ENCODE measurements at places on chromosomes 5 and 9.

DNA sequence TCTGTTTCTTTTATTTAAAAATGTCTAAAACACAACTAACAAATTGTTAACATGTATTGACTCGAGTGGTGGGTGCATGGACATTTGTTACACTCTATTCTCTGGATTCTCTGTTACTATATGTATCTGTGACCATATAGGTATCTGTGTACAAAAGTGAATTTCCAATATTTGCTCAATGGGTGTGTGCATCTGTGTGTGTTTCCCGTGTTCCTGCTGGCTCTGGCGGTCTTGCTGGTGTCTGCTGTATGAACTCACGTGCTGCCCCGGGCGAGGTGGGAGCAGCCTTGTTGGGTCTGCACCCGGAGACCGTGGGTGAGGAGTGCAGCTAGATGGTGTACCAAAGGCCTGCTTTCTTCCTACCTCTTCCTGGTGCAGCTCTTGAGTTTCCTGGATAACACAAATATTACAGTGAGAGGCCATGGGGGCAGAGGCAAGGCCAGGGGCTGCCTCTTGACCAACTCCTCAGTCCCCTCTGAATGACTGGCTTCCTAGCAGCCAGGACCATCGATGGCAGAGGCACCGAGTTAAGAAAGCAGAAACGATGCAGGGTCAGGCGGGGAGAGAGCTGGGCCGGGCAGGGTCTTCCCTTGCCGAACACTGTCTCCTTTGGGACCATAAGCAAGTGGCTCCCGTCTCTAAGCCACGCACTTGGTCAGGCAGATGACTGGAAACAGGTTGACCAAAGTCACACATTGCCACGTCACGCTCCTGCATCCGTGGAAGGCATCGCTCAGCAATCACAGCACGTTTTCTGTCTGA is 49.5 kb downstream of the LHX2 start:
- no peak for DNase-seq

- no peak for DNase-seq
Observed at GRCh38 chr9:95037789-95038521, 279.6 kb downstream of the FANCC start.

DNA sequence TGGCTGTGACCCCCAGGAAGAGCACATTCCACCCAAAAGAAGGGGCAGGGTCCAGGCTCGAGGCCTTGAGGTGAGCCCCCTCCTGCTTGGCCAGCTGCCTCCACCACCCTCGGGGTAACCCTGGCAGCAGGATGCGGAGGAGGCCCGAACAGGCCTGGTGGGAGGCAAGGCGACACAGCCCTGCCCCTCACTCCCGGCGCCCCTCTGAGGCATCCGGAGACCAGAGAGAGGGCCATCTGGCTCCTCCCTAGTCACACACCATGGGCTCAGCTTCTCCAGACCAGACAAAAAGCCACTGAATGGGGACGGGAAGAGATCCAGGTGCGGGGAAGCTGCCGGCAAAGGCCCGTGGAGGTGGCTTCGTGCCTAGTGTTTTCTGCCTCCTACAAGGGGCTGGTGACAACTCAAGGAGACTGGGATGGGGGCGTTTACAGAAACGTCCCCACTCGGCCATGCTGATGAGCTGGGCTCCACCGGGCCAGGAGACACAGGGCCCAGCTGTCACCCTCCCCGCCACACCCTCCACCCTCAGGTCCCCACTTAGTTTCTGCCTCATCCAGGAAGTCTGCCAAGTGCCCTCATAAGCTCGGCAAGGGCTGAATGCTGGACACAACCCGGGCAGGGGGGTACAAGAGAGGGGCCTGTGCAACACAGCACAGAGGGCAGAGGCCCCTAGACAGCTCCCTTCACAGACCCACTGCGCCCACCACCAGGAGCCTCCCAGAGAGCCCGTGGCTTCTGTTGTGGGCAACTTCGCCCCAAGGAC is 41.9 kb downstream of the NACC2 start:
- DNase-seq = no peak

GRCh38 chr9:114604989-114605388 is 6.1 kb upstream of the TMEM268 start:
- no peak for DNase-seq

DNA sequence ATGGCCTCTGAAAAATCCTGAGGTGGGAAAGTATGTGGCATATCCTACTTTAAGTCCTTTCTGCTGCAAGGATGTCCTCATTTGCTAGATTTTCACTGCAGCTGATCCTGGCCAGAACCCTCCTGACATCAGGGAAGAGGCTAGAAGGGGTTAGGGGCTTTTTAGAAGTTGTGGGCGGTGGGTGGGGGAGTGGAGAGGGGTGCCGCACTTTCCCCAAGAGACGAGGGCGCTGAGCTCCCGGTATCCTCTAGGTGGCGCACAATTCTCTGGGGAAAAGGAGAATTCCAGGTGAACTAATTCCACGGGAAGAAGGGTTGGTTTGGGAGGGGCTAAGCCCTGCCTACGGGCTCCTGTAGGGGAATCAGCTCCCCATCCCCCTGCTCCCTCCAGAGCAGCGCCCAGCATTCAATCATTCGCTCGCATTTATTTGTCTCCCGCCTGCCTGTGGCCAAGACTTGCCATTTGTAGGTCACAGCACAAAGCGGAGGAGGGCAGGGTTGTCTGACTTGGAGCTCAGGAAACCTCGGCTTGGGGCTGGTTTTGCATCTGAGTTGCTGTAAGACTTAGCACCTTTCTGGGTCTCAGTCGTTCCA is 42.9 kb upstream of the HAND1 start:
- DNase-seq = peak; percentile 6

DNA sequence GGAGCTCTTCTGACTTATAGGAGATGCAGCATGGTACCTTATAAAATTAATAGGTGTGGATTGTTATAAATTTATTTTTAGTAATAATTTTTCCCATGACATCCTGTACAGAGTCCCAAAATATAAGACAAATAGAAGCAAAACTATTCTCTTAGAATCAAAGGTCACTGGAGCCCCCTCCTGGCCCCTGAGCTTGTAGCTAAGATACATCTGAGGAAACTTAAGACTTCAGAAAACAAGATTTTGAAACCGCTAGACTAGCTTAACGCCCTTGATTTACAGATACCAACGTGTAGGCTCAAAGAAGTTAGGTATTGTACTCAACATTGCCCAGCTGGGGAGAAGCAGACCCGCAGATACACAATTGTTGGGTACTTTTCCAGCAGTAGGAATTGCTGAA is 45.7 kb upstream of the KCNN2 start:
- DNase-seq = no peak

- peak; percentile 84 for DNase-seq
Observed at GRCh38 chr5:10351199-10351905, 2.1 kb upstream of the MARCHF6 start.

GRCh38 chr9:75664597-75664996 is 225.9 kb upstream of the PCSK5 start:
- no peak for DNase-seq

DNA sequence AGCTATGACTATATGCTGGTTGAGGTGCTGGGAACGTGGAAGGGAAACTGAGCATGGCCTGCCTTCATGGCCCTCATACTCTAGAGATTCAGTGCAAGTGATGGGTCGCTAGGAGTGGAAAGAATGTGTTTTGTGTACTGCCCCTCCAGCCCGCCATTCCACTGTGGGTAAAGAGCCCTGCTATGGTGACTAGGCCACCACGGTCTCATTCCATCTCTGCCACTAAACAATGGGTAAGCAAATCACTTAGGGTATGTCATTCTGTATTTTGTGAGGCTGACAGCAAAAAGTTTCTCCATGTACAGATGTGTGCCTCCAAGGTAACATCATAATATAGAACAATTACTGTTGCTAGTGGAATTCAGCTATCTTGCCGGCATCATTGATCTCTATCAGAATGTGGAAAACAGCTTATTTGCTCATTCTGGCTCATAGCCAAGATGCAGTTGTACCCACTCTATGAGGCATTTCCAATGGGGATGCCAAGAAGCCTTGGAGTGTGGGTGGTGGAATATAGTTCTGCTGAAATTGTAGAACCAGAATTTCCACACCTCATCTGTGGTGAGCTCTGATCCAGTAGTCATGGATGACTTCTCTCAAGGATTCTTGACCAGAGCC is 12.5 kb downstream of the SMARCA2 start:
- no peak for DNase-seq

GRCh38 chr5:50623666-50624065 is 42.8 kb upstream of the PARP8 start:
- DNase-seq = no peak

DNA sequence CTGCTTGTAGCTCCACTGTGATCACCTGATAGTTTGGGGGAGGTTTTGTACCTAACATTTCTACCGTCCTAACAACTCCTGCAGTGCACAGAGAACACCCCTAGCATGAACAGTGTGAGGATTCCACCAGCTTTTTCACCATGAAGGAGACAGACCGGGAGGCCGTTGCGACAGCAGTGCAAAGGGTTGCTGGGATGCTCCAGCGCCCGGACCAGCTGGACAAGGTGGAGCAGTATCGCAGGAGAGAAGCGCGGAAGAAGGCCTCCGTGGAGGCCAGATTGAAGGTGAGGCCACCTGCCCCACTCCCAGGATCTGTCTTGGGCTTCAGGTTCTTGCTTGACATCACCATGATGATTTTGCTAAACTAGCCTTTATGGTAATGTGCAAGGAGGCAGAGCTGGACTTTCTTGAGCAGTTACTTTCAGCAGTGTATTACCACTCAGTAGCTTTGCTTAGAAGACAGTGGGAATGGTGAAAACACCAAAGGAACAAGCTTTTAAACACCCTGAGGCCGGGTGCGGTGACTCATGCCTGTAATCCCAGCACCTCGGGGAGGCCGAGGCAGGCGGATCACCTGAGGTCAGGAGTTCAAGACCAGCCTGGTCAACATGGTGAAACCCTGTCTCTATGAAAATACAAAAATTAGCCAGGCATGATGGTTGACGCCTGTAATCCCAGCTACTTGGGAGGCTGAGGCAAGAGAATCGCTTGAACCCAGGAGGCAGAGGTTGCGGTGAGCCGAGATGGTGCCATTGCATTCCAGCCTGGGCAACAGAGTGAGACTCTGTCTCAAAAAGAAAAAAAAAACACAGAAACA is 3.3 kb downstream of the EXOC3 start:
- no peak for DNase-seq

DNA sequence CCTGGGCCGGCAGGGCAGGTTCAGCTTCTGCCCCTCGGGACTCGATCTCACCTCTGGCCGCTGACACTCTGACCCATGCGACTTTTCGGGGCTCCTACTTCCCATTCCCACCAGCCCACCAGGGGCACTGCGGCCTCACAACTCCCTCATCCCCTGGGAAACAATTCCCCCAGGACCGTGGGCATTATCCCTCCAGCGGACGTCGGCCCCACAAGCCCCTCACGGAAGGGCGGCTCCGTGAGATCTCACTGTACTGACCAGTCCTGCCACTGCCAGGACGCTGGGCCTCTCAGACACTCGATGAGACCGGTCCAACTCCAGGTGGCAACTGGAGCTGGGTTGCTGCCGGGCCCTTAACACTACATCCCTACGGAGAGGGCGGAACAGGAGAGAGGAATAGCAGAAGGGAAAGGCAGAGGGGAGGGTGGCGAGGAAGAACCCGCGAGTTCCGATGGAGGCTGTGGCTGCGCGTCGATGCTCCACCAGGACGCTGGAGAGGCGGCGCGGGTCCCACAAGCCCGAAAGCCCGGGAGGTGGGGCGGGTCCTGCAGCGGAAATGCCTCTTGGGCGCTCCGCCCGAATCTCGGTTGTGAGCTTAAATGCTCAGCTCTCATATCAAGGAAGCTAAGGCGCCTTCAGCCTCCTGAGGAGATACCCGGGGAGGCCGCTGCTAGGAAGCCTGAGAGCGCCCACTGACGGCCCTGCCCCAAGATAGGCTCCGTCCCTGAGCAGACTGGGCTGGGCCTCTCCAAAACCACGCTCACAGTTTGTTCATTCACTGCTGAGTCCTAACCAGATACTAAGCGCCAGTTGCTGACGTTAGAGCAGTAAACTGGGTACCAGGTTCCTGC is 36.3 kb downstream of the VCP start:
- peak; percentile 77 for DNase-seq

GRCh38 chr5:134451225-134451935 is 39.7 kb upstream of the CDKN2AIPNL start:
- DNase-seq = no peak

DNA sequence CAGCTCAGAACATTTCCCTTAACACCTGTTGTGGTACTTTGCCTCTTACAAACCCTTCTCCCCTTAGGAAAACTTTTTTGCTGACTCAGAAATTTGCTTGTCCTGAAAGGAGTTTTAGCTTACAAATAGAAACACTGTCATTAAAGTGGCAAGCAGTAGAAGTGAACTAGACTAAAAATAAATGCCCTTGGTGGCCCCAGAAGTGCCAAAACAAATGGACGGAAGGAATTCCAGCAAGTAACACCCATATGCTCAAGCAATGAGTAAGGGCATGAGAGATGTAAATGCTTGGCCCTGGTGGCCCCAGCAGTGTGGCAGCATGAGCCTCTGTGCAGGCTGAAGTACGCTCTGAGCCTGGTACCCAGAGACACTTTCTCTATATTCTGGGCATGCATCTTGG is 8.6 kb downstream of the VLDLR start:
- DNase-seq = no peak

- DNase-seq = no peak
Observed at GRCh38 chr5:459562-460272, 16.7 kb downstream of the EXOC3 start.

DNA sequence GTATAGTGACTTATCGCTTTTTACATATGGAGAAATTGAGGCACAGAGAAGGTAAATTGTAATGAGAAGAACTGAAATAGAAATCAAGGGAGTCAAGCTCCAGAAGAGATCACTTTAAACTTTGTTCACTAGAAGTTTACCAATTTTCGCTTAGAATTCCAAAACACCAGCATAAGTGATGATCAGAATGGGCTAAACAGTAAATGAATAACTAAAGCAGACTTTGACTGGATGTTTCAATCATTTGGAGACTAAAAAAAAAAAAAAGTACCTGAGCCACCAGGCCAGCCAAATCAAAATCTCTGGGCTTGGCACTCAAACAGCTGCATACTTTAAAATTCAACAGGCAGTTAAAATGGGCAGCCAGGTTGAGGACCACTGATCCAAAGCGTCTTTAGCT is 38.2 kb upstream of the FYB1 start:
- no peak for DNase-seq

GRCh38 chr5:95784514-95785302 is 37.8 kb downstream of the GLRX start:
- DNase-seq = no peak

GRCh38 chr9:98989036-98990000 is 45.6 kb downstream of the COL15A1 start:
- DNase-seq = peak; percentile 93

DNA sequence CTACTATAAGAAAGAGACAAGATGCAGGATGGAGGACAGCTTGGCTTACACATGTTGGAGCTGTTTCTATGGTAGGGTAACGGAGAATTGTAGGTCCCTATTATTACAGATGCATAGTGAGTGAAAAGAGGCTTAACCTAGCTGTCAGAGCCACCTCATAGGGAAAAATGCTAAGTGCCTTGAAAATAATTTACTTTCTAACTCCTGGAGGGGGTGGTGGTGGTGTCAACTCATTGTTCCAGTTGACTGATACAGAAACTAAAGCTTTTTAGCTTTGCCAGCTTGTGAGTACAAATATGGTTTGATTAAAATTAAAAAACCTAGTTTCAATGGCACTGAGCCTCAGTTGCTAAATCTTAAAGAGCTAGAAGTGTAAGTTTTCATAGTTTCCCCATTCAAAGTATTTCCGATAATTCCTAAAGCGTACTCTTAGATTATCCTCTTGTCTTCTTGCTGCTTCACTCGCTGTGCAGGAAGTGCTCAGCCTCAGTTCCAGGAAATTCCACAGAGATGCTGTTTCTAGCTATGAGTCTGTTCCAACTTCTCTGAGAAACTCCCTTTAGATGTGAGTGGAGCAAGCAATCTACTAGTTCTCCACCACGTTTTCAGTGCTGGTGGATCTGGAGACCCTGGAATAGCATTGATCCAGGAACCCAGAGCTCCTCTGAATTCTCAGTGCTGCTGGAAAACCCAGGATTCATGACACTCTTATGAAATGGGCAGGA is 265.2 kb downstream of the DMAC1 start:
- DNase-seq = peak; percentile 7

GRCh38 chr9:114001794-114002261 is 76.3 kb downstream of the AMBP start:
- no peak for DNase-seq

Measured in fibroblast of pulmonary artery (primary cell).